ENCODE measurements at places on chromosomes 6 and 20.

DNA sequence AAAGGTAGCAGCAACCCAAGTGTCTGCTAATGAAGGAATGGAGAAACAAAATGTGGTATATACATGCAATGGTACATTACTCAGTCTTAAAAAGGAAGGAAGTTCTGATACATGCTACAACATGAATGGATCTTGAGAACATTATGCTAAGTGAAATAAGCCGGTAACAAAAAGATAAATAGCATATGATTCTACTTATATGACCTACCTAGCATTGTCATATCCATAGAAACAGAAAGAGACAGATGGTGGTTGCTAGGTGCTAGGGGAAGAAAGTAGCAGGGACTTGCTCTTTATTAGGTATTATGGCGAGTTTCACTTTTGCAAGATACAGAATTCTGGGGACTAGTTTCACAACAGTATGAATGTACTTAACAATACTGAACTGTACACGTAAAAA, 46.6 kb downstream of the UBR2 start:
- no peak for DNase-seq

GRCh38 chr6:130778946-130779657, 48.1 kb upstream of the SMLR1 start:
- DNase-seq: no peak

DNA sequence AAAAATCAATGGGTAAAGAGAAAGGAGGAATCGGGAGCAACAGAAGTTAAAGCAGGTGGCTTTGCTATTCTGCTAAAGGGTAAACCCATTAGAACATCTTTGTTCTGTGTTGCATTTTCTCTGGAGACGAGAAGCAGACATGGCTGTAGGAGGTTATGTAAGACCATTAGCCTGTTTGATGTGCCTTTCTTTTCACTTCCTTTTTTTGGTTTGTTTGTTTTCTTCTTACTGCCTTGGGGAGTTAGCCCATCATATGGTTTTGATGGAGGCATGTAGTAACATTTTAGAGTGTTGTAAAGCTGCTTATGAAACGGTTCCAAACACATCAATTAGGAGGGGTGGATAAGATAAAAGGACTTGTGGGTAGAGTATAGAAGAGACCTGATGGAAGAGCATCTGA, 131.0 kb downstream of the DOK5 start:
- no peak for DNase-seq

- DNase-seq: no peak
Measured at GRCh38 chr20:46688151-46689081, 828 bp downstream of the TP53RK start.

DNA sequence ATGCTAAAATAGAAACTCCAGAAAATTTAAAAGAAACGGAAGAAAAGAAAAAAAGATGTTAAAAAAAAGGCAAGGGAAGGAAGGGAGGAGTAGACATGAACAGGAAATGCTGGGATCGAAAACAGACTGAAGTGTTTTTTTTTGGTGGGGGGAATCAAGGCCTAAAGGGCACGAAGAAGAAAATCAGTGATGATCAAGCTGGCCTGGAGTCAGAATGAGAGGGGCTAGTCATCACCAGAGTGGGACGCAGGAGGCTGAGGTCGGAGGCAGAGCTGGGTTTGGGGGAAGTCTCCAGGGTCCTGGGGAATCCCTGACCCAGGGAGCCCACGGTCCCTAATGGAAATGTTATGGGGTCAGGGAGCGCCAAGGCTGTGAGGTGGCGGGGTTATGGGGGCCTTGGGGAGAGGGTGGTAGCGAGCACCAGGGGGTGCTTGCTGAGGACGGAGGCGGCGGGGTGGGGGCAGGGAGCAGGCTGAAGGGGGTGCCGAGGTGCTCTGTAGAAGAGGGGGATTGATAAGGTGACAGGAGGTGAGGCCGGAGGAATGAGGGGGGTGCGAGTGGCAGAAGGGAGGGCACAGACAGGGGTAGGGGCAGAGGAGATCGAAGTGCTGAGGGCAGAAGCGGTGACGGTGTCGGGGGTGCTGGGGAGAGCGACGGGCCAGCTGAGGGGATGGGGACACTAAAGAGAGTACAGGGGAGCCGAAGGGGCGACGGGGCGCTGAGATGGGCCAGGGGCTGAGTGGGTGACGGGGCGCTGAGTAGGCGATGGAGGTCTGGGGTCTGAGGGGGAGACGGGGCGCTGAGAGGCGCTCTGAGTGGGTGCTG, 684 bp downstream of the ZNFX1 start:
- DNase-seq: no peak

GRCh38 chr6:117463762-117464665, 18.5 kb upstream of the DCBLD1 start:
- DNase-seq: no peak

DNA sequence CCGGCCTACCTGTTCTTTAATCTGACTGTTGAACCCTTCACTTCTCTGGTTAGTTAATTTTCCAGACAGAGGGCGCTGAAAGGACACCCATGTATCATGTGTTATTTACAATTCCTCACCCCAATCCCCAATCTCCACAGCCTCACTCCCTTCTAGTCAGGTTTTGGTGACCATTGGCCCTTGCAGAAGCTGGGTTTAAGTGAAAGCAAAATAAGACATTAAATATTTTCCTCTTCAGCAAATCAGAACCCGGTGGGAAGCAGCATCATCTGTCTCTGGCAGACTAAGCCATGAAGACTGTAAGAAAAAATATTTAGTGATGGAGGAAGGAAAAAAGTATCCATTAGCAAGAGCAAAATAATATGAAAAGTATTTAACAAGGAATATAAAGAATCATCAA, 9.4 kb upstream of the HLA-DQA1 start:
- DNase-seq: no peak

GRCh38 chr6:166341464-166341863, 881 bp downstream of the SFT2D1 start:
- no peak for DNase-seq

GRCh38 chr6:109458774-109459531, 3.4 kb upstream of the MICAL1 start:
- no peak for DNase-seq

DNA sequence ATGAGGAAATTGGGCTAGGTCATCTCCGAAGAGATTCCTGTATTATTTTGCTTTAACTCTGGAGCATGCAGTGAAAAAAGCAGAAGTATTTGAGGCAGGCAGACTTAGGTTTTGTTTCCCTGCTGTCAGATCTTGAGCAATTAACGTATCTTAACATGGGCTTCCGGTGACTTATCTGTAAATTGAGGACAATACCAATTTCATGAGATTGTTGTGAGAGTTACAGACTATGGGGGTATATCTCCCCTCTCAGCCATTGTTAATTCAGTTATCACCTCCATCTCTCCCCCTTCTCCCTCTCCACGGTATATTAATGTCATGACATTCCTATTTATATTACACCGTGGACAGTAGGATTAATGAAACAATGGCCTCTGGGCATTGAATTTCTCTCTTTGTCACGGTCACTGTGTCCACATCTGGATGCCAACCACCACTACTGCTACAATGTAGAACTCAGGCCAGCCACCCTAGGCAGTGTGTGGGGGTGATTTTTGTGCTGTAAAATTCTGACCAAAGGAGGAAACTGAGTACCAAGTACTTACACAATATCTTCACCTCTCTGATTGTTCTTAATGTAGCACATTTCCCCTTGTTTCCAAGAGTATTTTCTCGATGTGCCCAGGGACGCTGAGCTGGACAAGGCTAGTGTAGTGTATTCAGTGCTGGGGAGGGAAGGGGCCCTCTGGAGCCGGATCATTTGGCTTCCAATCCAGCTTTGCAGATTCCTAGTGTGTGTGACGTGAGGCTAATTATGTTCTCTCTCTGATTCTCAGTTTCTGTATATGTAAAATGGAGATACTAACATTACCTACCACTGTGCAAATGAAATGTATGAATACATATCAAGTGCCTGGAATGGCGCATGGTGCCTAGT, 77.2 kb downstream of the GCNT2 start:
- no peak for DNase-seq
